ENCODE measurements at places on chromosomes 16 and 17.

GRCh38 chr17:77491921-77492445, 351.2 kb downstream of the SEC14L1 start:
- DNase-seq: no peak

DNA sequence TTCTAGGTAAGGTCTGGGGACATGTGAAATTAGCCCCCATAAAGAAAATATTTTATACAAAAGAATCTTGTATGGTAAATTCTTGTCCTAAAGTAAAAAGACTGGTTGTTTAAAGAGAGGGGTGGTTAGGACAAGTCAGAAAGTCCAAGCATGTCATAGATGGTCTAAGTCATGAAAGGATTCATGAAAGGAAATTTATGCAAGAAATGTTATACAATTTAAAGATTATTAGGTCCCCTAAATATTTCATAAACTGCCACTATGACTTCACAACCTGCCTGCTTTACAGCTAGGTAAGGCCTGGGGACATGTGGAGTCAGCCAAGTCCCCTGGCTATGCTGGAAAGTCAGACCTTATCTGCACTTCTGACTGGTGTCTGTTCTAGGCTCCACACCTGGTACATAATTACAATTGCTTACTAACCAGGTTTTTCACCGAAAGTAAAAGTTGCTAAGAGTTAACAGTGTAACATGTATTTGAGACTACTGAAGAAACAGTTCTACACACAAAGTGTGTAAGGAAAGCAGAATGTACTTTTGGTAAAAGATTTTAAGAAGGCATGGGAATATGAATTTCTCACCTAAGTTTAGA, 17.0 kb downstream of the N4BP1 start:
- DNase-seq: peak; percentile 35

- no peak for DNase-seq
Measured at GRCh38 chr17:76527430-76528111, 9.9 kb downstream of the CYGB start.

DNA sequence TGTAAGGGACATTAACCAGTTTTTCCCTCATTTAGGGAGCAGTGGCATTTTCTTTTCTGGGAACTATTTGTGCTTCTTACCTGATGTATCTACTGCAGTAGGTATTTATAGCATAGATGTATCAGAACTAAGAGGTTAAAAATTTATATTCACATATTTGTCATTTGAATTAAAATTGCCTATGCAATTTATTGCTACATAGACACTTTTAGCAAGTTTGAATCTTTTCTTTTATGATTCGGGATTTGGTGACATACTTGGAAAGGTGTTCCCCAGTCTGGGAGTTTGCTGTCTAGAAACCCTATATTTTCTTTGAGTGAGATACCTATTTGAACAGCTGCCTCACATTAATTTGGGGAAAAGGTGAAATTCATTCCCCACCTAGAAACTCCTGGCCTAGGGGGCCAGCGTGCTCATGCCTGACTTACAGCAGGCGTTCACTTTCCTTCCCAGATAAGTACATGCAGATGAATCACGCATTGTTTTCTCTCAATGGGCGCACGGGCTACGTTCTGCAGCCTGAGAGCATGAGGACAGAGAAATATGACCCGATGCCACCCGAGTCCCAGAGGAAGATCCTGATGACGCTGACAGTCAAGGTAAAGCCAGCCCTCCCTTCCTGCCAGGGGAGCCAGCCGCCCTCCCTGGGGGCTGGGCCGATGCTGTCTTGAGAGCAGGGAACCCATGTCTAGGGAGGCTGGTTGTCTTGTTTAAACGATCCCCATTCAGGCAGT, 73.8 kb downstream of the SDR42E1 start:
- no peak for DNase-seq

GRCh38 chr17:39719563-39720355, 10.6 kb downstream of the MIEN1 start:
- no peak for DNase-seq

DNA sequence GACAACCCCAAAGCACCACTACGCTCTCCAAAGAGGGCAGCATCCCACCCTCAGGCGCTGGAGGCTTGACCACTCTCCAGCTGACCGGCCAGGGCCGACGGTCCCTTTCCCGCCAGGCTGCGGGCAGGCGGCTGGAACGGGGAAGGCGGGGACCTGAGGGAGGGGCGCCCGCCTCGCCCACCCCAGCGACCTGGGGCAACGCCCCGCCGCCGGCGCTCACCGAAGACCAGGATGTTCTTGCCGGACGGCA, 431 bp downstream of the DYNC1LI2 start:
- DNase-seq: no peak

GRCh38 chr16:51967646-51968045, 579.3 kb downstream of the TOX3 start:
- no peak for DNase-seq

DNA sequence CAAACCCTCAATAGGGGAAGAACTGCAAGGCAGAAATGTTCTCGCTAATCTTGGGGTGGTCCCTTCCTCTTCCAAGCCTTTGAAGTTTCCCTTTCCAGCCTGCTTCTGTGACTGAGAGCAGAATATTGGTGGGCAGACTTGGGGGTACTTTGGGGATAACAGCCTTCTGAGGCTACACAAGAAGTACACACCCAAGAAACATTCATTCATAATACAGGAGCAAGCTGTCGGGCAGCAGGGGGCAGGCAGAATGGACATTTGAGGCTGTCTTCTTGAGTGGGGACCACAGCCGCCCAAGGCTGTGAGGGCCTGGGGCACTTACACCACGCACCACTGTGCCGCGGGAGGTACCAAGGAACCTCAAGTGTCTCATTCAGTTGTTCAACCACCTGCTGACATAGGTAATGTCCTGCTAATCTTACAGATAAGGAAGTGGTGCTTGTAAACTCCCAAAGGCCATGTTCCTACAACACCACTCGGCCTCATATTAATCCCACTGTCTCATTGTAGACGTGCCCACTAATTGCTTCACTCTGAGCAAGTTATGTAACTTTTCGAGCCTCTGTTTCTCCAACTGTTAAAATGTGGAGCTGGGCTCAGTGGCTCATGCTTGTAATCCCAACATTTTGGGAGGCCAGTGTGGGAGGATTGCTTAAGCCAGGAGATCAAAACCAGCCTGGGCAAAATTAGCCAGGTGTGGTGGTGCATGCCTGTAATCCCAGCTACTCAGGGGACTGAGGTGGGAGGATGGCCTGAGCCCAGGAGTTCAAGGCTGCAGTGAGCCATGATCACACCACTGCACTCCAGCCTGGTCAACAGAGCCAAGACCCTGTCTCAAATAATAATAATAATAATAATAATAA, 2.5 kb upstream of the MRPS23 start:
- DNase-seq: no peak

DNA sequence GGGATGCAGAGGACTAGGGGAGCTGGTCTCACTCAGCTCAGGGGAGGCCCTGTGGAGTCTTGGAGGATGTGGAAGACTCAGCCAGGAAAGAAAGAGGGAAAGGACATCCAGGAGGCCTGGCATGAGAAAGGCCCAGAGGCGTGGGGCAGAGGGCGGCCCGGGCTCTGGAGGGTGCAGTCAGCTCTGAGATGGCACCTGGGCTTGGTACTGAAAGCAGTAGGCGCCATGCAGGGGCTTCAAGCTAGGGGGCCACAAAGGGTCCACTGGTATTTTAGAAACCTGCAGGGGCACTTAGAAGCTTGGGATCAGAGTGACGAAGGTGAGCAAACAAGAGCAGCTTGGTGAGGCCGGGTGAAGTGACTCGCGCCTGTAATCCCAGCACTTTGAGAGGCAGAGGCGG, 5.6 kb downstream of the FAM171A2 start:
- no peak for DNase-seq

- DNase-seq: no peak
Measured at GRCh38 chr16:10624527-10624926, 44.1 kb upstream of the EMP2 start.

DNA sequence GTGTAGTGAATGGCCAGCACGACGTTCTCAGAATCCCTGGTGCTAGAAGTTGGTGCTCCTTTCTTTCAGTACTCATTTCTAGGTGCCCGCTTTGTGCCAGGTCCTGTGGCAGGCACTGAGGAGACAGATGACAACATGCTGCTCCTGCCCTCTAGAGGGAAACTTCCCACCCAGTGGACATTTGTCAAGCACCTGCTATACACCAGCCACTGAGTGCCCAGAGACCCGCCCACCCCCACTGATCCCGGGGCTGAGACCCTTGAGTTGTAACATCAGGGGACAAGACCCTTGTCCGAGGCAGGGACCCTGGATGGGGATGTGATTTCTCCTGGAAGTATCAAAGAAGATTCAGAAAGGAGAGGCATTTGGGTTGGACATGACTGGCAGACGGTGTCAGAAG, 25.1 kb downstream of the UNC13D start:
- no peak for DNase-seq

DNA sequence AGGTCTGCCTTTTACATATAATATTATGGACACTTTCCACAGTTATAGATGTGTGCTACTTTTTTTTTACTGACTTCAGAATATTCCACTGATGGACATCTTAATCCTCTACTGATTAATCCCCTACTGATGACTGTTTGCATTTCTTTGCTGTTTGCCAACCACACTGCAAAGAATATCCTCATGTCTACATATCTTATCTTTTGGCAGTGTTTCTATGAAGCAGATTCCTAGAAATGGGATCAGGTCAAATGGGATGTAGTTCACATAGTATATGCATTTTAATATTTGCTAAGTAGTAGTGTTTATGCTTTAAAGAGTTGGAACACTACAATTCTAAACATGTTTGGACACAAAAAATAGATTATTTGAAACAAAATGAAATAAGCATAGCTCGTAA, 3.2 kb downstream of the CCL3 start:
- peak; percentile 38 for DNase-seq

DNA sequence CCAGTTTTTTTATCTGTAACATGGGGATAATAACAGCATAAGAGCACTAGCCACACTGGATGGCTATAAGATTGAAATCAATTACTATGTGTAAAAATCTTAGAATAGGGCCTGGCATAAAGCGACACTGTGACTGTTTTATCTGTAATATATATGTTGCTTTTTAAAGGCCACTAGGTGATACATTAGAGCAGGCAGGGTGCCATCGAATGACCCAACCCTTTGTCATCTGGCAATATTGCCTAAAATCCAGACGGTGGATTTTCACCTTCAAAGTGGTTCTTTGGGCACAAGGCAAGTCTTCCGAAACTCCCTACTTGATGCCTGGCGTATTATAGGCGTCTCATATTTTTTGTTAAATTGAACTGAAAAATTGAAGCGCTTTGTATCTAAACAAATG, 69.1 kb downstream of the PRKCA start:
- no peak for DNase-seq

DNA sequence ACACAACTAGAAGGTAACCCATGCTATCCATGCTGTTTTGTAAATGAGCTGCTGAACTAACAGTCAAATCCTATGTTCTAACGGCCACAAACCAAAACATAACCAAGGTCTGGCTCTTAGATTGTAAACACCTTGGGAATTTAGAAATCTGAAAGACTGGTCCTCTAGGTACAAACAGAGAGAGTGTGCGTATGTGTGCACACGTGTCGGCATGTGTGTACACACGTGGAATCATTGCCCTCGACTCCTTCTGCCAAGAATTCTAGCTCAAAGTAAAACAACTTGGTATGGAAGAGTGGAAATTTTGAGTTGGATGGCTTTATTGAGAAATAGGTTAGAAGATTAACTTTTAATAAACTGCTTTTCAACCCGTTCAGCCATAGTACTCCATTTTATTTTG, 18.1 kb upstream of the GHDC start:
- DNase-seq: no peak

GRCh38 chr17:81052199-81052997, 17.4 kb downstream of the BAIAP2 start:
- peak; percentile 85 for DNase-seq

GRCh38 chr17:56826611-56827414, 6.9 kb downstream of the C17orf67 start:
- DNase-seq: no peak

DNA sequence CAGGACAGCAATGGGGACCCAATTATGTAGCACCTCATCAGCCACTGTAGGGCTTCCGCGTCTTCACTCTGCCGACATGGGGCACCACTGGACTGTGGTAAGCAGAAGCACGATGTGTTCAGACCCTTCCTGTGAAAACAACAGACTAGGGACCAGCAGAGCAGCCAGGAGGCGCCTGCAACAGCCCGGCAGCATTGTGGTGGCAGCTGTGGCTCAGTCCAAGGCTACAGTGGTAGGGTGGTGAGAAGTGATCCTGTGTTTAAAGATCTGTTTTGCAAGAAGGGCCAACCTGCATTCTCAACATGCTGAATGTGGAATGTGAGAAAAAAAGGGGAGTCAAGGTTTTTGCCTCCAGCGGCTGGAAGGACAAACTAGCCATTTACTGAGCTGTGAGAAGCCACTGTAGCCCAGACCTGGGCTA, 80.8 kb downstream of the GAS7 start:
- DNase-seq: peak; percentile 82

- no peak for DNase-seq
Measured at GRCh38 chr17:80287806-80288567, 27.3 kb downstream of the RNF213 start.

- no peak for DNase-seq
Measured at GRCh38 chr17:61323909-61324868, 75.5 kb upstream of the TBX2 start.

GRCh38 chr16:89712274-89712781, 8.4 kb downstream of the VPS9D1 start:
- DNase-seq: peak; percentile 59

DNA sequence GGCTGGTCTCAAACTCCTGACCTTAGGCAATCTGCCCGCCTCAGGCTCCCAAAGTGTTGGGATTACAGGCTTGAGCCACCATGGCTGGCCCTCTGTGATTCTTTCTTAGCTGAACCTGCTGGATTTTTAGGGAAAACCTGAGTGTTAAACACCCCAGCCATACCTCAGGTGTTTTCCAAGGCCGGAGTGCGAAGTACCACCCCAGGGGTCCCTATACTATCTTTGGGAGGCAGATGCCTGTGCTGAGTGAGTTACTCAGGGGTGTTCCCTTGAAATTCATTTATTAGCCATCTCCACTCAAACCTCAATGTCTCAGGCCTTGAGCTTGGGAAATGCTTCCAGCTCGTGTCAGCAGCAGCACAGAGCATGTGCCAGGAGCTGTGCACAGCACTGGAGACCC, 432.7 kb downstream of the SLC39A11 start:
- DNase-seq: no peak

GRCh38 chr17:47884905-47885730, 10.9 kb upstream of the SP2 start:
- no peak for DNase-seq

DNA sequence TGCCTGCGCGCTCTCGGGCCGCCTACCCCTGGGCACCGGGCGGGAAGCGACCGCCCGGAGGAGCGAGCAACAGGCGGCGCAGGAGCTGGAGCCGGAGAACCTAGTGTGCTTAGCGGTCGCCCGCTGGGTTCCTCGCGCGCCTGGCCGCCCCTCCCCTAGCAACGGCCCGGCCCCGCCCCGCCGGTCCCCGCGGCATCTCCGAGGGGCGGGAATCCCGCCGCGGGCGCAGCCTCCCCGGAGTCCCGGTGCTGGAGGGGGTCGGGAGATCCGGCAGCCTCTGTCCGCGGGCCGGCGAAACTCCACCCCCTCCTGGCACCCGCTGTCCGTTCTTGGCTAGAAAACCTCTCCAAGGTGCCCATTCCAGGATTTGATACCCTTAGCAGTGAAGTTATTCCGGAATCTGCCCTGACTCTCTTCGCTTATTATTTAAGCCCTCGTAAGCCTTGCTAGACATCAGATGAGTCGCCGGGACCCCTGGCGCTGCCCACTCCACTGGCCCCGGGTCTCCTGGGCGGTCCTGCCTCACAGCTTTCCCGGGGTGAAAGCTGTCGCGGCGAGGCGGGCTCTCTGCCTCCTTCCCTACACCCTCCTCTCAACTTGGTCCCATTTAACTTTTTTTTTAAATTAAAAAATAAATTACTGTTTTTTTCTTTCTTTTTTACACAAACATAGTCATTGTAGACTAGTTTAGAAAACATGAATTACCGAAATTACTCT, at the start of gene RPRML:
RPRML (minus strand) TSS at position 107 of the 717 bp plus-strand sequence. CDS start 246 bp downstream, outside the sequence.
- DNase-seq: peak; percentile 81

- peak; percentile 90 for DNase-seq
Measured at GRCh38 chr17:59311051-59311468, 20.4 kb upstream of the YPEL2 start.

All from NCI-H82 (cell line).